ENCODE measurements at places on chromosomes 1 and 21.

DNA sequence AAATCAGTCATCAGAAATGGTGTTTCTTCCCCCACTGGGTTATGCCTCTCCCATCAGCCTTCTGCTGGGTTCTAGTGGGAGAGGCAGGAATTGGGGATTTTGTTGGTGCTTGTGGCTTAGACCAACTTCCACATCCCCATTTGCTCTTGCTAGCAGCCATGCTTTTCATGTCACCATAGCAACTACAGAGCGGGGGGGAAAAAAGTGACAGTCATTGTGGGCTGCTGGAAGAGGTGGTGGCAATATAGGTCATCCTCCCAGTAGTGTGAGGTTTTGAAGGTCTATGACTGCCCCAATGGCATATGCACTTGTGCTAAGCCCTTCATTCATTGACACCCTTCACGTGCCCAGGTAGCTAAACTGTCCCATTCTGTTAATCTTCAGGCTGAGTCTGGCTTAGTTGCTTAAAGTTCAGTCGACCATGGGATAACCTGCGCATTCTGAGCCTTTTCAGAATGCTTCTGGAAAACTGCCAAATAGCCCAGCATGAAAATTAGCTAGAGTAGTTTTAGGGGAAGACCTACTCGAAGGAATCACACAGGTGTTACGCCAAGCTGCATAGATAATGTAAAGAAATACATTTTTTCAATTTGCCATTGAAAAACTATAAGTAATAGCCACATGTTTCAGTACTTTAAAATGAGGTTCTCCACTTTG lies 53.7 kb upstream of the ZNF326 start:
- DNase-seq, result no peak

DNA sequence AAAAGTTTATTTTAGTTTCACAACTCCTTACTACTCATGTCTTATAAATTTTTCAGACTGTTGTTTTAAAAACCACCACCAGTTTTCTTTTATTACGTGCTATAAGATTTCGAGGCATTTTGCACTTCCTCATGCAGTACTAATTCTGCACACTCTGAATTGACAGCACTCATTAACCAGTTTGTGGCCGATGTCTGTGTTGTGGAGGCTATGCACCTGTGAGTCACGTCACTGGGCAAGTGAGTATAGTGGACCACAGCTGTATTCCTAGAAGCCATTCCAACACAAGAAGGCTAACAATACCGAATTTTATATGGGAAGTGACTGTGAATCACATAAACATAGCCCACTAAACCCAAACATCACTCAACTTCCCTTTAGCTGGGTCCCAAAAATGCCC lies 21.0 kb upstream of the SPATA6 start:
- DNase-seq, result no peak

- peak; percentile 34 for DNase-seq
Measured at GRCh38 chr1:9714257-9714718, 62.8 kb downstream of the PIK3CD start.

- no peak for DNase-seq
Measured at GRCh38 chr1:84803604-84804003, 89.4 kb downstream of the LPAR3 start.

GRCh38 chr1:70737125-70737524 lies 310.5 kb downstream of the PTGER3 start:
- no peak for DNase-seq

- DNase-seq, result no peak
Measured at GRCh38 chr21:41932191-41932575, 21.6 kb downstream of the C2CD2 start.

DNA sequence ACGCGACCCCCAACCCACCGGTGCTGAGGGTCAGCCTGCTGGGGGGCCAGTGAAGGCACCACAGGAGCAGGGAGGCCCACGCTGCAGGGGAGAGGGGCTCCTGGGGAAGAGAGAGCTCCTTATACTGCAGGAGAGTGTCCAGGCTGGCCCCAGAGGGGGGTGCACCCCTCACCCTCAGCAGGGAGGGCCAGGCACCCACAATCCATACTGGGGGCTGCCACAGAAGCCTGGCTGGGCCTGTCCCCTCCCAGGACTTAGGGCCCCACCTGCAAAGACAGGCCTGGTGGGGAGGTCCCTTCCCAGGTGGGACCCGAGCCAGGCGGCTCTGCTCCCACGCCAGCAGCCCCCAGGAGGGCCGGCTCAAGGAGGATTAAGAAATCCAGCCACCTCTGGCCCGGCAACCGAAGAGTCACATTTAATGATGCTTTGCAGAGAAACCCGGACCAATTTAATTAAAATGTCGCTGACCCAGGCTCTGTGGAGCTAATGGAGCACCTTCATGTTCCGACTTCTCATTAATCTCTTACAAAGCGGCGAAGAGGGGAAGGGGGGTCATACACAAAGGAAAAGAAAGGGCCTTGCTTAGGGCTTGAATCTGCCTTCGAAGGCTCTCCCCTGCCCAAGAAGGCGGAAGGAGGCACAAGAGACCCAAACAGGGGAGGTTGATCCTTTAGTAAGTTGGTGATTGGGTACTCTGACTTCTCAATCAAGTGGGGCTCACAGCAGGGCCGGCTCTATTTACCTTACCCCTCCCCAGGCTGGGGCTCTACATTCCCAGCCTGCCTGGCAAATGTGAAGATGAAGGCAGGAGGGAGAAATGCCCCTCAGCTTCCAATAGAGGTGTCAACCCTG lies 25.0 kb downstream of the WNT9A start:
- no peak for DNase-seq

DNA sequence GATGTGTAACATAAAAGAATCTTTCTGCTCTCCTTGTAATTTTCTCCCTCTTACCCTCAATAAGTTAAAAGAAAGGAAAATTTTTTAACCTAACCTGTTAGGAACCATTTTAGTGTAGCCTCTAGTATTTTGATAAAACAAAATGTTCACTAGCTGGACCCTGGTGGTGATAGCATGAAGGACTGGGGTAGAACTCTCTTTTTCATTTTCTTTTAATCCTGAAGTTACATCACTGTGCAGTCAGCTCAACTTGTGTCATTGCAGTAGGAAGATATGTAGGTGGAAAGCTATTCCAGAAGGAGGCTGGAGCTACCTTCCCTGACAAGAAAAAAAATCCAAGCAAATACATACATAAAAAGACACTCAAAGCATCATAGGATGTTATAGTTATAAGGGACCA lies 39.3 kb downstream of the NFIA start:
- DNase-seq, result no peak
